ENCODE measurements at places on chromosomes 4 and X.

GRCh38 chr4:158020176-158020575, 152.6 kb downstream of the GASK1B start:
- DNase-seq: peak; percentile 7

- DNase-seq: no peak
Observed at GRCh38 chr4:101037249-101037648, 310.1 kb downstream of the PPP3CA start.

GRCh38 chrX:66038115-66038514, 1.8 kb downstream of the VSIG4 start:
- no peak for DNase-seq

- DNase-seq: no peak
Observed at GRCh38 chr4:17469931-17470674, 41.8 kb downstream of the QDPR start.

- DNase-seq: no peak
Observed at GRCh38 chr4:184815046-184815877, 10.5 kb downstream of the ACSL1 start.

DNA sequence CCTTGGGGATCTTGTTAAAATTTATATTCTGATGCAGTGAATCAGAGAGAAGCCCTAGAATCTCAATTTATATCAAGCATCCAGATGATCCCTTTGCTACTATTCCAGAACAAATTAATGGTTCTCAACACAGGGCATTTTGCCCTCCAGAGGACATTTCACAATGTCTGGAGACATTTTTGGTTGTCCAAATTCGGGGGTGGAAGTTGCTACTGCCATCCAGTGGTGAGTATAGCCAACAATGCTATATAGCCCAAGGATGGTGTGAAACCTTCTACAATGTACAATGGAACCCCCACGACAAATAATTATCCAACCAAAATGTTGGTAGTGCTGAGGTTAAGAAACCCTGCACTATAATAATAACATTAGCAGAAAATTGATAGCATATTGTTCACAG, 2440.0 kb downstream of the PCDH7 start:
- DNase-seq: no peak

DNA sequence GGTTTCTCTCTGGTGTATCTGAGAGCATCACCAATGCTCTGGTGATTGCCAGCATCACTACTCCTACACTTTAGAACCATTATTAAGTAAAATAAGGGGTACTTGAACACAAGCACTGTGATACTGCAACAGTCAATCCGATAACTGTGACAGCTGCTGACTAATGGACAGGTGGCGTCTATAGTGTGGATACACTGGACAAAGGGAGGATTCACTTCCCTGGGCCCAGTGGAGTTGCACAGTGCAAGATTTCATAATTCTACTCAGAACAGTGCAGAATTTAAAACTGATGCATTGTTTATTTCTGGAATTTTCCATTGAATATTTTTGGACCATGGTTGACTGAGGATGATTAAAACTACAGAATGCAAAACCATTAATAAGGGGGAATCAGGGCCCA, 97.8 kb downstream of the SHROOM3 start:
- DNase-seq: no peak

DNA sequence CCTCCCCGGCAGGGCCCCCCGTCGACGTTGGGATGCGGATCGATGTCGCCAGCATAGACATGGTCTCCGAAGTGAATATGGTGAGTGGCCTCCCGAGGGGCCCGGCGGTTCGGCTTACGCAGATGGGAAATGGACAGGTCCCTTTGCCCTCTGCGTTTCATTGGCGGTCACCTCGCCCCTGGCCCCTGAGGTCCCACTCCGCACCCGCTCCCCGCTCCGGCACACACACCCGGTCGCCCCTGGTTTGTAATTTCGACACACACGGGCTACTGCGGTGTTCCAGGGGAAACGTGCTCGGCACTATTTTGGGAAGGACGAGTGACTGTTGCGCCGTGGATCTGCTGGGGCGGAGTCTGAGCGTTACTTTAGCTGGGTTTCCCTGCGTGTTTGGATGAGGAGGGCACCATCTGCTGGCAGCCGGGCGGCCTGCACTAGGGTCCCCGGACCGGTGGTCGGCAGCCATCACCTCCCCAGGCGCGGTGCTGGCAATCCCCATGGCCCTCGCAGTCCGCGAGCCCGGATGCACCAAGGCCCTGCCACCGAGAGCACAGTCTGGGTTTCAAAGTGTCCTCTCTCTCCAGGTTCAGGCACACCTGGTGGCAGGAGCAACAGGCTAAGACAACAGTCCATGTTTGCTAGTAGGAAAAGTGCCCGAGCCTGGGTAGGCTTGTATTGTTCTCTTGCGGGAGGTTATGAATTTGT, 1.2 kb downstream of the GABRB1 start:
- peak; percentile 89 for DNase-seq

DNA sequence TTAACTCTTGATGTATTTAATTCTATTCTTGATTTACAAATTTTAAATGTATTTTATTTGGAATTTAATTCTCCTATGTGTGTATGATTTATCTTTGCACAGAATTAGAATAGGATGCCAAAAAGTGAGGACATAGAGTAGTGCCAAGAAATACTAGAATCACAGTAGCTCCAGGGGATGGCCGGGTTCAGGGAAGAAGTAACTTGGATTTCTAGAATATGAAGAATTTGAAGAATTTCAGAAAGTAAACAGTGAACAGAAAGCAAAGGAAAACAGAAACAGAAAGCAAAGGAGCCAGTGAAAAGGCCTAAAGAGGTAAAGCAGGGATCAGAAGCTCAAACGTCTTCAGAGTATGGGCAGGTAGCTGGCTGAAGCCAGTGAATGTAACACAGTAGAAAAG, 1187.6 kb downstream of the RPA4 start:
- no peak for DNase-seq

DNA sequence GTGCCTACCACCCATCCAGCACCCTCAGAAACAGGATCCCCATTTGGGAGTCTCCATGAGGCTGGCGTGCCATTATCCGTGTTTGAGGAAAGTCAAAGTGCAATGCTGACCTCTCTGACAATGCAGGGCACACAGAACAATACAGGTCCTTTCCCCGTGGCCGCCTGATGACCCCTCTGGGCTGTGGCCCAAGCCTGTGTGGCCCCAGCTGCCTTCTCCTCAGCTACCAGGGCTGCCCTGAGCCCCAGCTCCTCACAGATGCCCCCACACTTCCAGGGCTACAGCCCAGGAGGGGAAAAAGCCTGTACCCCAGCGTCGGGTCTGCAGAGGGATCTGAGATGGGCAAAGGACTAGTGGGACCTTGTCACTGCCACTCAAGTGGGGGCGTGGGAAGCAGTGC, 15.5 kb downstream of the ZFYVE28 start:
- no peak for DNase-seq

- no peak for DNase-seq
Observed at GRCh38 chr4:40314951-40315350, 20.2 kb upstream of the CHRNA9 start.

- DNase-seq: no peak
Observed at GRCh38 chrX:129833153-129833990, 10.3 kb downstream of the ZDHHC9 start.

- DNase-seq: no peak
Observed at GRCh38 chr4:3208826-3209225, 40.1 kb upstream of the MSANTD1 start.

- DNase-seq: no peak
Observed at GRCh38 chr4:68570122-68570507, 6.0 kb downstream of the UGT2B17 start.

DNA sequence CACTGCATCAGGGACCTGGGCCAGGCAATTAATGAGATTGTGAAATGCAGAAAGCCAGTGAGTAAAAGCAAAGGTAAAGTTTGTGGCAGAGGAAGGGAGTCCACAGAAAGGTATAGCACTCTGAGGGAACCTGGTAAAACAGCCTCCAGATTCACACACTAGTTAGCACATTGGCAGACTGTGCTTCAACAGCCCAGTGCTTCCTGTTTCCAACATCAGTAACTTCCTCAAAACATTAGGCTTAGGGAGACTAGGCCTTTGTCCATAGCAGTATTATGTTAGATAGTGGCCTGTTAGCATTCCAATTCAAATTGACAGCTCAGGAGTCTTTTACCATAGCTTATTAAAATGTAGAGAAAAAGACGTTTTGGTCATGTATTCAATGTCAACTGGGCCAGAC, 582.6 kb upstream of the ACTRT1 start:
- no peak for DNase-seq

- DNase-seq: no peak
Observed at GRCh38 chrX:3529466-3530010, 183.1 kb upstream of the MXRA5 start.

DNA sequence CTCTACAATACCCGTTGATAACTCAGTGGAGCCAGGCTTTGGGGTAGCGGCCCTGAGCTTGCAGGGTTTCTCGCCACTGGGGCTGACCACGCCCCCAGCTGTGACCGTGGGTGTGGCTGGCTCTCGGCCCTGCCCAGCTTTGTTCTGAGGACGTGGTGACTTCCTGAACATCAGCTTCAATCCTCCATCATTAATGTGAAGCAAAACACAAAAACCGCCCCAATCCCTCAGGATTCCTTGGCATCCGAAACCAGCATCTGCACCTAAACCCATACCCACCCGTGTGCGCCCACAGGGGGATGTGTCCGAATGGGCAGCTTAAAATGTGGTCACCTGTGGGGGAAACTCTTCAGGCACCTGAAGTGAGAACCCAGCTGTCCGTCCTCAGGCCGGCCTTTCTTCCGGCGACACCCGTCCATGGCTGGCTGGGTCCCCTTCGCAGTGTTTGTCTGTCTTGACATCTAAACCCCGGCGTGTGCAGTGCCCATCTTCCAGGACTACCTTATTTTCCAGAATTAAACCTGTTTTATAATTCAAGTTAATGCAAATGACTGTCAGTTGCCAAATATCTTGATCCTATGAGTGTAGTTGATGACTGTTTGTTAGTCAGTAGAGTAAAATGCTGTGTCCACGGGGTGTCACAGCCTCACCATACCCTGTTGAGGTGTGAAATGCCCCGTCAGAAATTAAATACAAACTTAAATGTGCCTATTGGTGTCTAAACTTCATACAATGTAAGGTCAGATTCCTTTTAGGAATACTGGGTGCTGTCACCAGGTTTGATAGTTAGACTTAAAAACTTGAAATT, 27.3 kb downstream of the NELFA start:
- no peak for DNase-seq

GRCh38 chr4:159735281-159736207, 632.7 kb downstream of the RAPGEF2 start:
- no peak for DNase-seq

GRCh38 chr4:147629783-147630730, 12.9 kb downstream of the TMEM184C start:
- no peak for DNase-seq

DNA sequence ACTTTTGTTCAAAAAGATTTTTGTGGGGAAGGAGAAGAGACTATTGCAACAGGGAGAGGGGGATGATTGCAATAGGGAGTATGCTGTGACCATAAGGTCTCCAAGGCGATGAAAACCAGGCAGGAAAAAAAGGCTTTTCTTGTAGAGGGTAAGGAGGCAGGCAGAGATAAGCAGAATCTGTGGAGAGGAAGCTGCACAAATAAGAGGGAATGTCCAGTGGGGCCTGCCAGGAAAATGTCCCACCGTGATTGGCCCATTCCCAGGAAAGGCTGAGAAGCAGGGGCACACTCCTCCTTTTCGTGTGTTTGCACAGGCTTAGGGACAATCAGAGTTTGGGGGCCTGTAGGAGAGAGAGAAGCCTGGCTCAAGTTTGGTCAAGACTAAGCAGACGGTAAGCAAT, 29.1 kb downstream of the SPACA5 start:
- no peak for DNase-seq

- DNase-seq: no peak
Observed at GRCh38 chr4:1800805-1801204, 7.7 kb downstream of the FGFR3 start.

DNA sequence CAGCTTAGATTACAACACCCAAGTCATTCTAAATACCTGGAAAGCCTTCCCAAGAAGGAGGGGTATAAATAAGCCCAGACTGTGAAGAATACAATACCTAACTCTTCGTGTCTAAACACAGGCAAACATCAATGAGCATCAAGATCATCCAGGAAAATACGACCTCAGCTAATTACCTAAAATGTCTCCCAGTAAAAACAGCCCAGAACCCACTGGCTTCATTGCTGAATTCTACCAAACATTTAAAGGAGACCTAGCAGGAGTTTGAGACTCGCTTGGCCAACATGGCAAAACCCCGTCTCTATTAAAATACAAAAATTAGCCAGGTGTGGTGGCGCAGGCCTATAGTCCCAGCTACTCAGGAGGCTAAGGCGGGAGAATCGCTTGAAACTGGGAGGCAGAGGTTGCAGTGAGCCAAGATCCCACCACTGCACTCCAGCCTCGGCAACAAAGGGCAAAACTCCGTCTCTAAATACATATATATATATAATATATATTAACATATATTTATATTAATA, 19.1 kb upstream of the HSFX4 start:
- DNase-seq: no peak

Measured in H1 (cell line).